ENCODE measurements at places on chromosomes 3 and 15. TPM values are rescaled to one million over a fixed set of nuclear protein-coding genes. Genes with fewer than 3 reads are reported as not detected.

The CKMT1A gene
- not detected for total RNA-seq

The GCNT3 gene
- 0.26 TPM for total RNA-seq

The STARD5 gene
- 14.9 TPM for total RNA-seq

The EIF2A gene
- total RNA-seq: 128 TPM
